ENCODE measurements at places on chromosomes 3 and 15. TPM values are rescaled to one million over a fixed set of nuclear protein-coding genes. Genes with fewer than 3 reads are reported as not detected.
A peak's percentile ranks its signal among the peaks of the same experiment; 100 is the strongest.

DNA sequence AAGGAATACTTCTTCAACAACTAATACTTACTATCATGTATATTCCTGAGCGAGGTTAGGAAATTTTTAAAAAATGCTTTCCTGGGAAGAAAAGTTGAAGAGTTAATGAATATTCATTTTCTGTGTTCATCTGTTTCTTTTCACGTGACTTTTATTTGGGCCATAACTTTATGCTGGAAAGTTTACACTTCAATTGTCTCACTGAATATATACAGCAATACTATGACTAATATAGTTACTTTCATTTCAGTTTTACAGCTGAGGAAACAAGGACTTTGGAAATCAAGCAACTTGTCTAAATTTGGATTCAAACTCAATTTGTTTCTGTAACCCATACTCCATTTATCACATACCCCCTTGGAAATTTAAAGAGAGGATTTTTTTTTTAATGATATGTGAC lies 894.2 kb downstream of the ROBO1 start:
- H3K27me3 ChIP-seq: no peaks in the 10 kb centered on the region
- no peaks in the 10 kb centered on the region for H3K4me1 ChIP-seq
- H3K4me3 ChIP-seq: no peak overlapping the region
- DNase-seq: no peak
- H3K36me3 ChIP-seq: no peaks in the 10 kb centered on the region

- H3K27me3 ChIP-seq: no peaks in the 10 kb centered on the region
- H3K36me3 ChIP-seq: no peaks in the 10 kb centered on the region
- H3K4me3 ChIP-seq: no peak overlapping the region
Observed at GRCh38 chr3:33061782-33062181, 35.2 kb downstream of the GLB1 start.

DNA sequence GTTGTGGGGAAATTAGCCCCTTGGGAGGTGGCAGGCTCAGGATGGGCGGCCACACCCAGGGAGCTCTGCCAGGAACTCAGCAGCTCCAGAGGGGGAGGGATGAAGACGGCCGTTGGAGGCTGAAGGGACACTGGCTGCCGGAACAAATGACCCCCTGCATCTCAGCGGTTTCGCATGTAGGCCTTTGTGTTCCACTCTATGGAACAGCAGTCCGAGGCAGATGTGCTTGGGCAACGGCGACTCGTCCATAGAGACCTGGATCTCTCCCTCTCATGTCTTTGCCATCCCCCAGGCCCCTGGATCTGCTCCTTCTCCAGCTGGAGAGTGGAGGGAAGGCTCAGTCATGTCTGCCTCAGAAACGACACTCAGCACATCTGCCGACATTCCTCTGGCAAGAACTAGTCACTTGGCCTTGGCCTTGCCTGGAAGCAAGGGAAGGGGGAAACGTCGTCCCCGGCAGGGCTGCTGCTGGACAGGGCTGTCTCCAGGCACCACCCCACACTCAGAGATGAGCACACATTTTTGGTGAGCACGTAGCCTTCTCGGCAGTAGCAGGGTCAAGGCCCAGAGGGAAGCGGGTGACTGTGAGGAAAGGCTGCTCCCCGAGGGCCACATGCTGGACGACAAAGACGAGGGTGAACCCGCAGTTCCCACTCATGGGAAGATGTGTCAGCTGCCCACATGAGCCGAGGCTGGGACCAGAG lies 83.8 kb downstream of the ASB7 start:
- no peak overlapping the region for H3K27ac ChIP-seq
- no peaks in the 10 kb centered on the region for H3K27me3 ChIP-seq
- no peaks in the 10 kb centered on the region for H3K4me1 ChIP-seq
- H3K36me3 ChIP-seq: no peaks in the 10 kb centered on the region
- no peak for DNase-seq

DNA sequence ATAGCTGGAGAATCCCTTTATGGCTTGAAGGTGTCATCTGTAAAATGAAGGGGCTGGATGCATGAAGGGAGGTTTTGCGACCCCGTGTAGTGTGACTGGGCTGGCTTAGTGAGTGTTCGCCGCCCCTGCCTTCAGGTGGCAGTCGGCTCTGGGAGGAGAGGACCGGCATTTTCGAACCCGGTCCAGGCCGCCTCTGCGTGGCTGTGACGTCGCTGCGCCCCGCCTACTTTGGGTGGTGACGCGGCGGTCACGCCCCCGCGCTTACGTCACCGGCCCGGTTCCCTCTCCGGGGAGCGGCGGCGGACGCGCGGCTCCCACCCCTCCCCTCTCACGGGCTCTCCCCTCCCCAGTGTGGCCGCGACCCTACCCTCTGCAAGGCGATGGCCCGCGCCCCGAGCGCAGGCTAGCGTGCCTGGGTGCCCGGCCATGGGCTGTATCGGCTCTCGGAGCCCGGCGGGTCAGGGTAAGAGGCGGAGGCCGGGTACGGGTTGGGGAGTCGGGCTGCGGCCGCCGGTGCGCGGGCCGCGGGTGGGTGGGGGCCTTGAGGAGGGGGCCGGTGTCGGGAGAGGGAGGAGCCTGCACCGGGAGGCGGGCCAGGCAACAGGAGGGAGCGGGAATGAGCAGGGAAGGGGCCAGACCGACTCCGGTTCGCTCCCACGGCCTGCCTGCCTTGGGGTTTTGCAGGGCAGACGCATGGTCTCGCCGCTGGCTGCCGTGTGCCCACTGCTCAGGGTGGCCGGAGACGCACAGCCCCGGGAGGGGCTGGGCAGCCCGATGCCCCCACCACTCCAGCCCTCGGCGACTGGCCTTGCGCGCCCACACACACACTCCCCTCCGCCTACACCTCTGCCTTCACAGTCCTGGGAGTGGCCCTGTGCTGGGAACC lies 1.5 kb upstream of the FAM131A start:
- peak overlapping the region; percentile 83 for H3K4me3 ChIP-seq
- peaks cover 8% of the 10 kb centered on the region for H3K4me1 ChIP-seq
- peak; percentile 76 for DNase-seq
- peak overlapping the region; percentile 98 for H3K27ac ChIP-seq

DNA sequence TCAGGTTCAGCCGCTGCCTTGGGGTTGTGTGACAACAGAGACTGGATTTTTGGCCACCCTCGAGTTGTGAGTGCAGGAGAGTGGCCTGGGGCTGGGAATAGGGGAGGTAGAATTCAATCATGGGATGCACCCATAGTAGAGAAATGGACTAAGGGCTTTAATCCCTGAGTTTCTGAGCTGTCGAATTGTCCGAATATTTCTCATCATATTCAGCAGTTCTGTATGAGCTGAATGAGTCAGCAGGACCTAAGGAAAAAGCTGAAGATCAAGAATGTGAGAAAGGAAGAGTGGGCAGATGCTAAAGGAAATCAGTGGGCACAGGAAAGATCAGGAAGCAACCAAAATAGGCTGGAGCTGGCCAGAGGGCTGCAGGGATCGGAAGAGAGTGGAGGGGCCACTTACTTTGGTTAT lies 44.4 kb upstream of the SACM1L start:
- H3K36me3 ChIP-seq: no peaks in the 10 kb centered on the region
- no peak for DNase-seq
- peak overlapping the region; percentile 77 for H3K27ac ChIP-seq

DNA sequence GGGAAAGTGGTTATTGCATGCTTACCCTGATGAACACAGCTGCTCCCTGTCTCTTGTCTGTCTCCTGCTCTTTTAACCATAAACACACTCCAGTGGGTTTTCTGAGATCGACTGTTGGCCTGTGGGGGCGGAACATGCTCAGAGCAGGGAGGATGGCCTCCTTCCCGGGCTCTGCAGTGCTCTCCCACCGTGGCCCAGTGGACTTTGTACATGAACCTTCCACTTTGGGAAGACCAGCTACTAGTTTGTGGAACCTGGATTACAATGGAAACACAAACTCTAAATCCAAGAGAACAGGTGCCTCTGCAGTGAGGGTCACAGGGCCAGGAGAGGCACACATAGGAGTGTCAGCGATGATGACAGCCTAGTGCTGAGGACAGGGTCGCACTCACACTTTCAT lies 56.5 kb downstream of the KLF13 start:
- DNase-seq: no peak
- H3K36me3 ChIP-seq: no peaks in the 10 kb centered on the region

DNA sequence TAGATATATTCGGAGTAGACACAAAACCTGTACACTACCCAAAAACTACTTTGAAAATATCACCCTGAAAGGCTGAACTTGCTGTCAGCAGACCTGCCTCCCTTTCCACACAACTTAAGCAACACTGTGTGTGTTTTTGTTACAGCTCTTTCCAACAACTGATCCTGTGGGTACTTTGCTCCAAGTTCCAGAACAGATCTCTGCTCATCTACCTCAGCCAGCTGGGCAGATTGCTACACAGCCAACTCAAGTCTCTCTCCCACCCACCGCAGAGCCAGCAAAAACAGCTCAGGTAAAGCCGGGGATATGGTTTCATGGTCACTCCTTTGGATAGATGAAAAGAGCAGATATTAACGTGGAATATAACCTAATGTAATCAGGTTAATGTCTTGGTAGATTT lies 19.7 kb upstream of the SLC22A13 start:
- no peak overlapping the region for H3K27ac ChIP-seq
- H3K27me3 ChIP-seq: no peaks in the 10 kb centered on the region
- peaks cover 6% of the 10 kb centered on the region for H3K36me3 ChIP-seq
- no peak overlapping the region for H3K4me3 ChIP-seq
- DNase-seq: no peak
- H3K4me1 ChIP-seq: no peaks in the 10 kb centered on the region

GRCh38 chr3:116339441-116340028 lies 105.8 kb downstream of the LSAMP start:
- H3K36me3 ChIP-seq: no peaks in the 10 kb centered on the region
- no peak overlapping the region for H3K27ac ChIP-seq
- no peak for DNase-seq
- no peak overlapping the region for H3K4me3 ChIP-seq
- H3K4me1 ChIP-seq: no peaks in the 10 kb centered on the region
- H3K27me3 ChIP-seq: no peaks in the 10 kb centered on the region

GRCh38 chr3:152491922-152492321 lies 223.2 kb downstream of the MBNL1 start:
- no peak for DNase-seq
- H3K4me1 ChIP-seq: no peaks in the 10 kb centered on the region
- no peaks in the 10 kb centered on the region for H3K27me3 ChIP-seq
- no peaks in the 10 kb centered on the region for H3K36me3 ChIP-seq
- H3K27ac ChIP-seq: no peak overlapping the region

Gene TCTA
- 22.6 TPM for total RNA-seq

Gene C2CD4B
- total RNA-seq: 0.96 TPM

Gene TGM5
- 3.1 TPM for total RNA-seq

Gene PLSCR5
- total RNA-seq: not detected

Gene CNTN6
- 0.15 TPM for total RNA-seq

Measured in breast epithelium (tissue), 4 donors.